Fibroblast of lung (primary cell): ENCODE measurements at places on chromosomes 1 and 21.

DNA sequence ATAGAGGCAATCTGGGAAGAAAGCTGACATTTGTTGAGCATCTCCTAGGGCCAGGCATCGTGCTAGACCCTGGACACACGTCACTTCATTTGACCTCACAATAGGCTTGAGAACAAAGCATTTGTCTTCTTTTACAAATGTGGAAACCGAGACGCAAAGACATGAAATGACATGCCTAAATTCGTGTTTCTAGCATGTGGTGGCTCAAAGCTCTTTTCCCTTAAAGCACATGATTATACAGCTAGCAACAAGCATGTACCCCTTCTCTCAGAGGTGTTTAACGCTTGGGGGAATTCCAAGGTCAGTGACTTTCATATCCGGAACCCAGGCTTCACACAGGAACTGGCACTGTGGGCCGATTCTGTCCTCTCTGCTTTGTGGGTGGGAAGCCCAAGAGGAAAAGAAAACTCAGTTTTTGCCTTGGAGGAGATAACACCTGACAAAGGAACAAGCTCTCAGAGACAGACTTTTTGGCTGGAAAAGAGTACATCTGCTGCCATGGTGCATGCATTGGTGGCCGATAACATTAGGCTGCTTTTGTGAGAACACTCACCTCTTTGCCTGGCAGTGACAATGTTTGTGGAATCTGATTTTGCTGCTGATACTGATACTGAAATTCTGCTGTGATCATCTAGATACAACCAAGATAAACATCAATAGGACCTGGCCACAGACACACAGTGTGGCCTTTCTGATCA lies 15.4 kb upstream of the CD2 start:
- no peaks in the 10 kb centered on the region for H3K27me3 ChIP-seq
- no peaks in the 10 kb centered on the region for H3K4me1 ChIP-seq
- no peak overlapping the region for H3K27ac ChIP-seq
- no peaks in the 10 kb centered on the region for H3K36me3 ChIP-seq

GRCh38 chr1:159594625-159595405 lies 7.2 kb downstream of the APCS start:
- H3K36me3 ChIP-seq = no peaks in the 10 kb centered on the region
- no peaks in the 10 kb centered on the region for H3K4me1 ChIP-seq
- no peak overlapping the region for H3K4me3 ChIP-seq
- no peak overlapping the region for H3K27ac ChIP-seq
- H3K27me3 ChIP-seq = no peaks in the 10 kb centered on the region

DNA sequence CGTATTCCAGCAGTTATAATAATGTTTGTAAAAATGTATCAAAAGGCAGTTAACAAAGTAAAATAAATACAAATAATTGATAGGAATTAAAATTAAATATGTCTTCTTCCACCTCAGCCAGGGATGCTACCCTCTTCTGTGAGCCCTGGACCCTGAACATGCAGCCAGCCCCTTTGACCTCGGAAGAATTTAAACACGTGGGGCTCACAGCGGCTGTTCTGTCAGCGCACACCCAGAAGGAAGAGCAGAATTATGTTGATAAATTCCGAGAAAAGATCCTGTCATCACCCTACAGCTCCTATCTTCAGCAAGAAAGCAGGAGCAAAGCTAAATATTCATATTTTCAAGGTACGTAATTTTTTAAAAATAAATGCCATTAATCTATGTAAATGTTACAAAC lies 26.5 kb downstream of the UTS2 start:
- H3K4me3 ChIP-seq = no peak overlapping the region
- H3K27me3 ChIP-seq = no peaks in the 10 kb centered on the region
- H3K27ac ChIP-seq = no peak overlapping the region
- no peaks in the 10 kb centered on the region for H3K4me1 ChIP-seq
- H3K36me3 ChIP-seq = peaks cover 5% of the 10 kb centered on the region

- H3K27me3 ChIP-seq = peaks cover 3% of the 10 kb centered on the region
- no peak overlapping the region for H3K27ac ChIP-seq
- H3K4me3 ChIP-seq = no peak overlapping the region
- H3K36me3 ChIP-seq = no peaks in the 10 kb centered on the region
- no peak for DNase-seq
These were observed 8.2 kb upstream of the TTLL10 start for GRCh38 chr1:1165485-1165884.
